Activated CD4-positive, alpha-beta T cell treated with anti-CD3 and anti-CD28 coated beads, Interleukin-2, amount 50 U/mL, for 48 hours (primary cell): ENCODE measurements at places on chromosomes 6 and 20.

DNA sequence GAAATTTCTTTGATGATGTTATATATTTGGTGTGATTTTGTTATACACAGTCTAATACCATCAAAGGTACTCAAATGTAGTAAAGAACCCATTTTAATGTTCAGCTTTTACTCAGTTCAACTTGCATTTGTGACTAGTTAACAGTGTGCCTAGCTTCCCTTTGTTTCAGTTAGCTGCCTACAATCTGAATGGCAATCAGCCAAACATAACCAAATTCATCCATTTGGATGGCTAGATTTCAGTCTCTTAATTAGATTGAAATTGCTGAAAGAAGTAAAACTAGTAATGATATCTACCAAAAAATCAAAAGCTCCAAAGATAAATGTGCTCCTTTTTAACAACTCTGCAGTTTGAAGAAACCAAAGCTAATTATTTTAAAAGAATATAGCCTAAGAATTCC, 6.9 kb downstream of the EPHA7 start:
- DNase-seq, result no peak

GRCh38 chr20:44141873-44142272, 45.1 kb downstream of the JPH2 start:
- no peak for DNase-seq

- DNase-seq, result no peak
These were observed 41.7 kb upstream of the FAM135A start for GRCh38 chr6:70371454-70372105.

DNA sequence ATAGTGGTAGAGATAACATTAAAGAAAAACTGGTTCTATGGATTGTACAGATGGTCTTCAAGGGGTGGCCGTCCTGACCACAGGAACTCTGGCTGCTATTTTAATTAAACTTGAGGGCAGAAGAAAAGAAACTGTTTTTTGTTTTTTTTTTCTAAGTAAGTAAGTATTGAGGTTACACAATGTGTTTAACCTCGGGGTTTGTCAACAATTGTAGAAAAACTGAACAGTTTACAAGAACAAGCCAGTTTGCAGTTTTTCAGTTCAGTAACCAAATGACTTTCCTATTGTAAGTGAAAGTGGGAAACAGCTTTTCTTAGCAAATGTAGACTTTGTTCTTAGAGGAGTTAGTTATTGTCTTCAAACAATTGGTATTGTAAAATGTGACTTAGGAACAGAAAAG, 77.0 kb downstream of the PLCB1 start:
- DNase-seq, result no peak

DNA sequence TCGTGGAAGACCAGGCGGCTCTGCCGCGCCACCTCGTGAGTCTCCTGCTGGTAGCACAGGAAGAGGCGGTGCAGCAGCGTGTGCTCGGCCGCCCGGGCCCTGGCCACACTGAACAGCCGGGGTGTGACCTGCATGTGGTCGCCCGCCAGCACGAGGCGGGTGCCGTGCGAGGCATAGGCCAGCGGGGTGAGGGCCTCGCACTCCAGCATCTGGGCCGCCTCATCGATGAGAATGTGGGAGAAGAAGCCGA, 7.0 kb downstream of the HELZ2 start:
- DNase-seq, result no peak

DNA sequence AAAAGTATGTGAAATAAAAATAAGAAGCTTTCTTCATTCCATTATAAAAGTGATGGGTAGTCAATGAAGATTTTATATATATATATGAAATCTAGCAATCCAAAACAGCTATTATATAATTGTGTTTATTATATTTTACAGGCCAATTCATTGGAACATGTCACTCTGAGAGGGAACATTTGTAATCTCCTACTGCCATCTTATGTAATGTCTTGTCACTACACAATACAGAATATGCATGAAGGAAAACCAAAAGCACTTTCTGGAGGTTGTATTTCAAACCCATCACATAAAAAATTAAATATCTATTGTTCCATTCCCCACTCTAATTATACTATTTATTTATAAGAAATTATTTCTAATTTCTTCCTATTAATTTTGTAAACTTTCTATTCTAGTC, 31.5 kb upstream of the IRAK1BP1 start:
- DNase-seq, result no peak

- no peak for DNase-seq
These were observed 2.5 kb upstream of the PIGT start for GRCh38 chr20:45413479-45413878.

- no peak for DNase-seq
These were observed 4.5 kb upstream of the TNFAIP3 start for GRCh38 chr6:137862419-137863090.

GRCh38 chr6:62283796-62284411, 2.1 kb downstream of the KHDRBS2 start:
- DNase-seq, result no peak

DNA sequence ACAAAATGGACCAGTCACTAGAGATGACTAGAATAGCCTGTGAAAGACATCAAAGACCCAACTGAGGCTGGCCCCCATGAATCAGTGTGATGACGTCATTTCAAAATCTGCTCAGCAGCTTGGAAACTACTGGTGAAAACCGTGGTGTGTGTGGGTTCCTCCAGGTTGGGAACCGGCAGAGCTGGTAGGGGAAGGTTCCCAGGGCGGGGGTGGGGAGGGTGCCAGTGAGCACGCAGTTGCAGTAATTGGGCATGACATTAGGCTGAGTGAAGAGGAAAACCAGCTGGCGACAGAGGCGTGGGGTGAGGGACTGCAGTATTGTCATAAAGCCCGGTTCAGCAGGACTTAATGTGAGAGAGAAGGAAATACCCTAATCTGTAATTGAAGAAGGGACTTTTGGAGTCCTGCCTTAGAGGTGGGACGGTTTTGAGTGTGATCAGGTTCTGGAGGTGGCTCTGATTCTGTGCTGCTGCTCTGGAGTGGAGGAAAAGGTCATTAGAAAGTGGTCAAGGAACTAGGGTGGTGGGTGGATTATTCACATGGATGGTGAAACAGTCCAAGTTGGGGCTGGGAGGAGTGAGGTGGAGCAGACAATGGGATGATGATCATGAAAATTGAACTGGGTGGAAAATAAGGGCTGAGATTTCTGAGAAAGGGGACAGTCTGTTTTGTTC, 52.0 kb upstream of the MTHFD1L start:
- DNase-seq, result peak; percentile 67

DNA sequence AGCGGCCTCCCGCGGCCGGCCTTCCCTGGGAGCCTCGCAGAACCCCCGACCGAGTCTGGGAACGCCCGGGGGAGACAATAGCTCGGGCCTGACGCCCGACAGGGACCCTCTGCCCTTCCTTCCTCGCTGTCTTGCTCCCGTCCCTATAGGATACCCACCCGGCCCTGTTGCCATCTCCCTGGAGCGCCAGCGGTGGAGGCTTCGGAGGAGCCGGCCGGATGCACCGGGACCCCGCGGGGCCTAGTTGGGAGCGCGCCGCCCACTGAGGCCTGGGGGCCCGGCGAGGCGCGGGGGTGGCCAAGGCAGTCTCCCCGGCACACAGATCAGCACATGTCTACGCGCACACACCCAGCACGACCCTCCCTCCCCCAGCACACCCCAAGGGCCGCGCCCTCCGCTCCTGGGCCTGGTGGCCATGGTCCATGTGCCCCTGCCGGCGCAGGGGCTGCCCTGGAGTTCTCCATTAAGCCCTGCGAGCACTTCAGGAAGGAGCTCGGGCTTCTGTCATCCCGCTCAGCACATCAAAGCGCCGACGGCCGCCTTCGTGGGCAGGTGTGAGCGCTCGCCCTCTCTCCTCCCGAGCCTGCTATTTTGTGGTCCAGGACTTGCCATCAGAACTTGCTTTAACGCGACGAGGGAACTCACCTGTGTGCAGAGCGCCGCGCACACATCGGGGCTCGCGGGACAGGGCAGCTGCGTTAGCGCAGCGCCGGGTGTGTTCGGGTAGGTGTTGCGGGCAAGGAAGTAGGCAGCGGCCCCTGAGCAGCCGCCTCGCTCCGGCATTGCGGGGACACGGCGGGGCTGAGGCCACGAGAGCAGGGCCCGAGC, 3.7 kb downstream of the FOXF2 start:
- no peak for DNase-seq

GRCh38 chr20:50246367-50247195, 56.0 kb downstream of the CEBPB start:
- no peak for DNase-seq

- no peak for DNase-seq
These were observed 668.9 kb downstream of the TFAP2A start for GRCh38 chr6:9745966-9746365.

GRCh38 chr20:15927893-15928650, 645.2 kb downstream of the KIF16B start:
- DNase-seq, result no peak

- no peak for DNase-seq
These were observed 192.9 kb downstream of the SYNDIG1 start for GRCh38 chr20:24662322-24662721.

- DNase-seq, result no peak
These were observed 75.1 kb upstream of the PTPRK start for GRCh38 chr6:128595544-128595943.

DNA sequence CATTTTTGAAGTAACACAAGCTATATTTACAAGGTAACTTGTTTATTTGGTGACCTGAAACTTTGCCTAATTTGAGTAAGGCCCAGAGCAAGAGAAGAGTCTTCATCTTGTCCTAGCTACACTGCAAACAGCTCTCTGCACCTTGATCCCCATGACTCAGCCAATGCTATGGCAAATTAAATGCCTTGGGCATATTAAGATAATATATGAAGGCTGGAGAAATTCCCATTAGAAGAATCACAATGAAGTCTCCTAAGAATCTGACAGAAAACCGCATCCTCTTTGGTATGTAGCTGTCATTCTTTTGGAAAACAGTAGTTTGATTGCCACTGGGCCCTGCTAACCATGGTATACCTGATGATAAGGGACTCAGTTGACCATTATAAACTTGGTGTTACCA, 204.5 kb downstream of the UBE3D start:
- DNase-seq, result no peak

DNA sequence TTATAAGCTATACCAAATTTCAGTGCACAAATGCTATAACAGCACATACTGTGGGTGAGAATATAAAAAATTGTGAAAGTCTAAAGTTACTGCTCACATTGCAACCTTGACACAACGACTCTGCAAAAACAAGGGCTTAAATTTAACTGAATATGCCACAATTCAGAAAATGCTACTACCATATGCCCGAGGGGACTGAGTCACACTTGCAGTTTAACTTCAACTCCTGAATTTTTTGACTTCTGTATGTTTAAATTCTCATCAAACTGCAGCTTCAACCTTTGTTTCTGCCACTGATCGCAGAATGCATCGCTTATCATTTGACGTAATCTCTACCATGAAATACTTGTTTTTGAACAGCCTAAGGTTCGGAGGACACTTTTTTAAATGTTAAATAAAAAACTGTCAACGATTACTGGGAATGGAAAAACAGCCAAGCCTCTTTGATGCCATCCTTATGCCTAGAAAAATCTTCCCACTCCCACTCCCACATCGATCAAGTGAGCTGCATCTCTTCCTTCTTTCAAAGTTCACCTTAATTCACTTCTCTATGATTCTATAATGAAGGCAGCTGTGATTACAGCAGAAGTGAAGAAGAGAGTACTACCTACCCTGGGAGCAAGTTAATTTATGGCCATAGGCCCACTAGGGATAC, 136.5 kb downstream of the ATXN1 start:
- DNase-seq, result no peak

GRCh38 chr20:3543901-3544507, 73.2 kb downstream of the ATRN start:
- no peak for DNase-seq

DNA sequence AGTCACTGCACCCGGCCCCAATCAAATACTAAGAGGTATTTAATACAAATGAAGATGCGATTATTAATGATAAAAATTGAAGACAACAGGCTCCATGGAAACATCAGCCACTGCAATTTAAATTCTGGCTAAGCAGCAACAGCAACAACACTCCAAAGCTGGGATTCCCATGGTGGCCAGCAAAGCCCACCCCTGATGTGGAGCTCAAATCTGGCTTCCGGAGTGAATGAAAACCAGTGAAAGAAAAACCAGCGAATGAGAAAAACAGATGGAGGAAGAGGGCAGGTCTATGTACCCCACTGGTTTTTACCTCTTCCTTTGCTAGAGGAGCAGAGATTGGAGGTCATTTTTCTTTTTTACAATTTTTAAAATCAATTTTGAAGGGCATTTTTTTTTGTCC, 135.9 kb upstream of the PDE10A start:
- no peak for DNase-seq

GRCh38 chr6:20332441-20333006, 69.2 kb upstream of the E2F3 start:
- no peak for DNase-seq

DNA sequence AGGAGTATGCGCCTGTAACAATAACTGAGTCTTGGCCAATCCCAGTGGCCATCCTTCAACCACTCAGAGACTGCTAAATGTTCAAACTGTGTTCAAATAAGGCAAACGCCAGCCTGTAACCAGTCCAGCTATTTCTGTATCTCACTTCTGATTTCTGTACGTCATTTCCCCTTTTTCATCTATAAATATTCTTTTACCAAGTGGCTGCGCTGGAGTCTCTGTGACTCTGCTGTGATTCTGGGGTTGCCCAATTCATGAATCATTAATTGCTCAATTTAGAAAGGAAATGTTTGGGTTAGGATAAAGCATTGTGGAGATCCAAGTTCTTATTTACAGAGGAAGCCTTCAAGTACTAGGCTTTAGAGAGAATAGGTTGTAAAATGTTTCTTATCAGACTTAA, 89.8 kb upstream of the UST start:
- no peak for DNase-seq

DNA sequence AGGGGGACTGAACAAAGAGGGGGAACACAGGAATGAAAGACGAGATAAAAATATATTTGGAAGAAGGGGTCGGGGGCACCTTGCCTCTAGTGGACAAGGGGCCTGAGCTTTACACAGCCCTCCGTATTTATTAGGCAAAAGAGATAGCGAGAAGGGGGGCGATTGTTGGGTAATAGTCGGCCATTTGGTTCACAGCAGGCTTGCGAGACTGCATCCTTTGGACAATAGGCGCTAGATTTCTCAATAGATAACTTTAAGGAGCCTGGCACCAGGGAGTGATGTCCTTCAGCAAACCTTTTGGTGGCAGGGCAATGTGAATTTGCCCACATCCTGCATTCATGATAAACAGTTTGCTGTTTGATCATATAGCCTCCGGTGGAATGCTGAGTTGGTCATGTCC, 3.0 kb upstream of the NANP start:
- DNase-seq, result no peak

DNA sequence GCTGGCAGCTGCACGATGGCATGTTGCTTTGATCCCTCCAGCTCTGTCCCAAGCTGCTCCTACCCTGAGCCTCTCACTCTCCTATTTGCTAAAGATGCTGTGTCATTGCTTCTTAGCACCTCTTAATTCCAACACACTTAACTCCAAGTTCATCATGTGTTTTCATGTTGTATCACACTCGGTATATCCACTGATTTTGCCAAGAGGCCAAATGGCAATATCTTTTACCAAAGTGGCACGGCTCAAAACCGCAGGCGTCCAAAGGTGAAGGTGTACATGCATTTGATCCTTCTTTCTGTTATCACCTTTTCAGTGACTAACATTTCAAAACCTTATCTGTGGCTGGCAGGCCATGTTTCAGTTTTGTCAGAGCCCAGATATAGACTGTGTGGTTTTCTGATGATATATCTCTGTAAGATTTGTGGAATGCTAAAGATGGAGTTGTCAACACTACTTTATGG, 217.0 kb downstream of the TBX18 start:
- DNase-seq, result no peak

GRCh38 chr6:23184351-23184750, 615.0 kb downstream of the HDGFL1 start:
- no peak for DNase-seq

- DNase-seq, result no peak
These were observed 167.3 kb downstream of the KCNQ5 start for GRCh38 chr6:72789145-72789544.
